ENCODE measurements at places on chromosomes 7 and 10.

DNA sequence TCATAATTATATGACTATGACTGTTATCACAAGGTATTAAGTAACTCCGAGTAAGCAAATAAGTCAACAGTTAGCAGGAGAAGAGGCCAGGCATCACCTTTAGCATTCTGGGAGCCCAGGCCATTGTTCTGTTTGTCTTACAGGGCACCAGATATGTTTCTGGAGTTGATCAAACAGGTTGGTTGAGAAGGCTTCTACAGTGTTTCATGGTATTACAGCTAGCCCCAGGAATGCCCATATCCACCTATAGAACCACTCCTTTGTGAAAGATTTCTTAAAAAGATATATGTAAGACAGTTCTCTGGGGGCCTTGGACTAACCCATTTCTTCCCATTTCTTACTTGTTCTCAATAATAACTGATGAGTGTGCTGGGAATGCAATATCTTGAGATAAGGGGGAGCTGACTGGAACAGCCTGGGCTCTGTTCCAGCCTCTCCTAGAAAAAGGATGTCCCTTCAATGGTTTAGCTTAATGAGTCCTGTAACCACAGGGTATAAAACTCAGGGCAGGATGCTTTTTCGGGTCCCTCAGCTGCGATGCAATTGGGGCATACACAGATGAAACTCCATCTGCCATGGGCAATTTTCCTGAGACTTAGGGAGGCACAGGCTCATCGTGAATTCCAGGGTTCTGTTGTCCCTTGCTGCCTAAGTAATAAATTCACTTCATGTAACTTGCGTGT is 286.4 kb downstream of the BAMBI start:
- no peak for DNase-seq

GRCh38 chr10:1895691-1896090 is 158.4 kb upstream of the ADARB2 start:
- DNase-seq: no peak

- DNase-seq: peak; percentile 76
Observed at GRCh38 chr7:50838675-50839377, 56.1 kb upstream of the GRB10 start.

GRCh38 chr7:3301831-3302618 is 973 bp downstream of the SDK1 start:
- DNase-seq: peak; percentile 25

GRCh38 chr10:72819053-72819452 is 74.5 kb upstream of the OIT3 start:
- no peak for DNase-seq

- DNase-seq: no peak
Observed at GRCh38 chr10:26843736-26844135, 17.0 kb downstream of the ABI1 start.

- DNase-seq: no peak
Observed at GRCh38 chr7:4265066-4265465, 417.0 kb upstream of the FOXK1 start.

- no peak for DNase-seq
Observed at GRCh38 chr10:84908491-84908890, 580.1 kb downstream of the CCSER2 start.

DNA sequence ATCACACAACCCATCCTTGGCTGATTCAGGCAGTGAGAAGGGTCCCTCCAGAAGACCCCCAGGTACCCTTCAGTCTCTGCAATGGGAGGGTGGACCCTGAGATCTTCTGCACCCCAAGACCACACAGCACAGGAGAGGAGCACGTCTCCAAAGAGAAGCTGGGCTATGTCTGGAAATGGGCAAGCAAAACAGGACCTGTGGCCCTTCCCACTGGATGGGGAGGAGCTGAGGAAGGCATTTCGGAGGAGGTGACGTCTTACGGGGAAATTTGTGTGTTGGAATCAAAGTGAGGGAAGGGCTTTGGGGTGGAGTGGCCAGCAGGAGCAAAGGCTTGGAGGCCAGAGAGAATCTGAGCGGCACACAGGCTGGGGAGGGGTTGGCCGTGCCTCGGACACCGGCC is 16.5 kb downstream of the GRIFIN start:
- no peak for DNase-seq

GRCh38 chr7:20164425-20165145 is 52.6 kb downstream of the MACC1 start:
- no peak for DNase-seq

- no peak for DNase-seq
Observed at GRCh38 chr10:43299579-43299978, 32.7 kb upstream of the RASGEF1A start.

DNA sequence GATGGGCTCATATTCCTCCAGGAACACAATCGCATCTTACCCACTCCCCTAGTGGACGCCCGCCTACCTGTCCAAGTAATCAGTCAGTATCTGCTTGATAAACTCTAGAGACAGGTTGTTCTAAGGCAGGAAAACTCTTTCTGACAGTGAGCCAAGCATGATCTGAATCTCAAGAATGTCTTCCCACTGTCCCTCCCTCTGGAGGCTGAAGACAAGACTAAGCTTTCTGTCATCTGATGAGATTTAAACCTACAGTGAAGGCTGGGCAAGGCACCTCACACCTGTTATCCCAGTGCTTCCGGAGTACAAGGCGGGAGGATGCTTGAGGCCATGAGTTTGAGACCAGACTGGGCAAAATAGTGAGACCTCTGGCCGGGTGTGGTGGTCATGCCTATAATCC is 586.6 kb downstream of the GALNT17 start:
- no peak for DNase-seq

DNA sequence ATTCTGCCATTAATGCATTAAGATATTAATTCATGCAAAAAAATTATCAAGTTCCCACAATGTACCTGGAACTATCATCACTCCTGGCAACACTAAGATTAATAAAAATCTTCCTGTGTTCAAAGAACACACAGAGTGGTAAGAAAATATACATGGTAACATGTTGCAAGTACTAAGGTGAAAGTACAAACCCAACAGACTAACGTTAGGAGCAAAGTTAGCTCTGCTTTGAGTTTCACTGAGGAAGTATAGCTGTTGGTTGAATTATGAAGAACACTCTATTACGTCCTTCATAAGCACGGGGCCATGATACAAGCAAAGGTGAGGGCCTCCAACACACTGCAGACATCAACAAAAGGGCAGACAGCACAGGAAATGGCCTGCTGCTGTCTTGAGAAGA is 5.8 kb downstream of the ZNF33B start:
- no peak for DNase-seq

- no peak for DNase-seq
Observed at GRCh38 chr7:28026237-28026636, 154.4 kb downstream of the JAZF1 start.

GRCh38 chr7:83517035-83517700 is 131.8 kb downstream of the SEMA3E start:
- no peak for DNase-seq

- no peak for DNase-seq
Observed at GRCh38 chr10:104867966-104868598, 227.0 kb downstream of the SORCS3 start.

GRCh38 chr10:33793793-33794192 is 459.3 kb upstream of the NRP1 start:
- no peak for DNase-seq

DNA sequence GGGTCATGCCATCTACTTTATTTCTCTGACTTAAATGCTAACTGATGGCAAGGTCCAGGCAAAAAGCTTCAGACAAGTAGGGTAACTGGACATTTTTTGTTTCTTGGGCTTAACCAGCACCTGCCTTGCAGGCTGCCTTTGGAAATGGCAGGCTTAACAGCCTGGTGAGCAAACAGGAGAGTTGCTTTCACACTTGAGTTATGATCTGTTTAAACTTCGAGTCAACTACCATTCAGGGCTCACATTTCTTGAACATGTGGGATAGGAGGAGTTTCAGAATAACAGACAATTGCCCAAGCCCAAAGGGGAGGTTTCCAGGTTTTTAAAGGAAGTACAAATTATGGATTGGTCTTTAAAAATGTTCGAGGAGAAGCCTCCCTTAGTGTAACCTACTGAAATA is 724.6 kb upstream of the SORCS1 start:
- DNase-seq: no peak

GRCh38 chr7:115229401-115230105 is 307.7 kb downstream of the MDFIC start:
- DNase-seq: no peak

DNA sequence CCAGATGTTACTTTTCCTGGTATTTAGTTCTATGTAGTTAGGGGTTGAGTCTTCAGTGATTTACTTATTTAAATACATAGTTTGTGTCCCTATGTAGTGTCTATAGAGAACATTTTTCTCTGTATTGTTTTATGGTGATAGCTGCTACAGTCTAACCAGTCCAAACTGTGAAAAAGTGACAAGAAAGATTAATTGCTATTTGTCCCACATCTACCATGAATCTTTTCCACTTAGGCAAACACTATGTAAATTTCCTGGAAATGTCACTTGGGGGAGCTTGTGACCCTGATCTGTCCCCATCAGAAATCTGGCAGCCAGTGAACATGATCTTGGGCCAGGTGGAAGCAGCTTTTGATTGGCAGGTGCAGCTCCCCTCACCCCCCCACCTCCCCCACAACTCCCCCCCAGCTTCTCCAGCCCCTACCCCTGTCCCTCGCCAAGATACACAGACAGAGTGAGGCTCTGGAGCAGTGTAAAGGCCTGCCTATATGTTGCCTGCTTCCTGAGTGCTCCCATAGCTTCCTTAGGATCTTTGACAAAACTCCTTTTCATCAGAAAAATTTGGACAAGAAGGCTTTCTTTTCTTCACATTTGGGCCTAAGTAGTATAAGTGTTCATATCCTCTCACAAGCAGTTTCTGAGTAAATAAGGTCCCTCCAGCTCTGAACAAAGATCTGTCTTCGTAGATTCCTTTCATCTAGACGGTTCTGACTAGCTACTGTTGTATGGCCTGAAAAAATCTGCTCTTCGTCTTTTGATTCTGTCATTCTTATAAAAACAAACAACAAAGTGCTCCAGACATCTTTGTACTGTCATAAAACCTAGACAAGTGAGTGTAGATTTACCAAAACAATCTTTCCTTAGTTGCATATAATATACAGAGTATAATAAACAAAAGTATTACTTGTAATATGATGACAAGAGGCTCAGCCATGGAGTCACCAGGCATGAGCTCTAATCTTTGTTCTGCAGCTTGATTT is 31.5 kb upstream of the SLC13A1 start:
- DNase-seq: no peak

GRCh38 chr7:44565795-44566559 is 7.7 kb downstream of the DDX56 start:
- no peak for DNase-seq

GRCh38 chr7:92781117-92781720 is 55.2 kb downstream of the CDK6 start:
- DNase-seq: no peak

- peak; percentile 31 for DNase-seq
Observed at GRCh38 chr10:103284170-103284569, 7.2 kb downstream of the INA start.

DNA sequence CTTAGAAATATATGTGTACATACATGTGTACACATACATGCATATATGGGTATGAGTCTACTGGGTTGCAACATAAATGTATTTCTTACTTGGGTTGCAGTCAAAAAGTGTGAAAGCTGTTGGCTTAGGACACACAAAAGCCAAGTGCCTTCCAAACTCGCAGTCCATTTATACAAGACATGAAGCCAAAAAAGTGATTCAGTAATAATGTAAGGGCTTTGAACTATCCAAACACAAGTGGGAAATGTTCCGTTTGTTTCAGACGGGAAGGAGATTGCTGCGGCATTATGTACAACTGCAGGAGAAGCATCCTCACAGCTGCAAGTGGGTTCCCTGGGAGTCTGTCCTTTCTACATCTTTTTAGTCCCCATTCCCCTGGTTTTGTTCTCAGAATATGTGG is 513.6 kb downstream of the SORCS3 start:
- DNase-seq: no peak

- no peak for DNase-seq
Observed at GRCh38 chr7:22386206-22386858, 29.4 kb upstream of the RAPGEF5 start.

- no peak for DNase-seq
Observed at GRCh38 chr10:71712572-71713134, 6.9 kb downstream of the C10orf105 start.

- DNase-seq: peak; percentile 17
Observed at GRCh38 chr10:78700816-78701520, 367.8 kb upstream of the ZMIZ1 start.

DNA sequence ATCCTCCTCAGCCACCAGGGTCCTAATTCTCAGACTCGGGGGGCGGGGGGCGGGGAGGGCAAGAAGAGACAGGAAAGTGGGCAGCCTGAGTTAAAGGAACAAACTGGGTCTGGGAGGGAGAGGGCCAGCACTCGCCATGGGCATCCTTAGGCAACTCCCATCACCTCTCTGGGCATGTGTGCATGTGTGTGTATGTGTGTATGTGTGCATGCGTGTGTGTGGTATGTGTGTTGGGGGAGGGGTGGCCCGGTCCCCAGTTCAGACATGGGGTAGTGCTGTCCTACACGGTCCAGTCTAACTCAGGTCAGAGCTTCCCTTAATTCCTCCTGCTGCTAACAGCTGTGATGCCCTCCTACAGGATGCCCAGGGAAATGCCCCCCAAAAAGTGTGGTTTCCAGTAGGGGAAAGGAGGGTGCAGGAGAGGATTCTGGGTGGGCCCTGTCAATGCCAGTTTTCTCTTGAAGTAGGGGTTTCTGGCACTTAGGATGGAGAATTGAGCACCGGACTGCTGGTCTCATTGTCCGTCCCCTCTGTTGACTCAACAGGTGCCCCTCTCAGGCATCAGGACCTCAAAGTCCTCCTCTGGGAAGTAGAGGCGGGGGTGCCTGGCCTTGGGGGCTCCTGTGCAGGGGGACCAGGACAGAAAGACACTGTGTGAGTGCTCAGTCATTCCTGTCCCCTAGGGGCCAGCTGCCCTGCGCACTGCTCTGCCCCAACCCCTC is 15.1 kb upstream of the ZMIZ1 start:
- DNase-seq: no peak

GRCh38 chr7:66576646-66577045 is 52.0 kb upstream of the KCTD7 start:
- no peak for DNase-seq

DNA sequence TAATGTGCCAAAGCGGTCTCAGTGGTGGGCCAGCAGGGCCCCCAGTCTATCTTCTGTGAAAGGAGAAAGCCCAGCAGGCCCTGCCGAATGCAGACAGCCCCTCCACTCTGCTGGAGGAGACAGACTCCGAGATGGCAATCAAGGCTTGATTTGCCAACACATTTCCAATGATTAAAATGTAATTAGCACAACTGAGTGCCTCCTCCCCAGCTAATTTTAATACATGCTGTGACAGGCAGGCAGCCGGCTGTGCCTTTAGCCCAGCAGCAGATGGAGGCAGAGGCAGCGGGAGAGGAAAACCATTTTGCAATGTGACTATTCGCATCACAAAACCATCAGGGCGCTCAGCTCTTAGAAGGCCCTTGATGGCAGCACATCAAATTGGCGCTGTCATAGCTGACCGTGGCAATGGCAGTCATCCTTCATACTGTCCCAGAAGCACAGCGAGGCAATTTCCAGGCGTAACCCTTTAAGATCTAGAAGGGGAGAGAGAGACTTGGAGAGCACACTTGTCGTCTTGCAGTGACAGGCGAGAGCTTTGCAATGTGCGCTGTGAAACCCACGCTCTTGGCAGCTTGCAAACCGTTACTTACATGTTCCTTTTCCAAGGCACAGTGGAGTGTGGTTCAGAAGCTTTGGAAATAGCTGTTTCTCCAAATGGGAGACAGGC is 714.8 kb upstream of the GALNT17 start:
- DNase-seq: no peak

- no peak for DNase-seq
Observed at GRCh38 chr7:98049034-98049433, 57.6 kb upstream of the LMTK2 start.

Measured in ELR (cell line).